Activated CD8-positive, alpha-beta memory T cell treated with anti-CD3 and anti-CD28 coated beads, Interleukin-2, amount 10 ng/mL, durations not matched to agents 7 days and 5 days (primary cell): ENCODE measurements at places on chromosomes 3 and 15.

- DNase-seq: no peak
These were observed 29.6 kb downstream of the SFMBT1 start for GRCh38 chr3:53016236-53016635.

- no peak for DNase-seq
These were observed 985.9 kb downstream of the DIPK2A start for GRCh38 chr3:144957398-144958101.

DNA sequence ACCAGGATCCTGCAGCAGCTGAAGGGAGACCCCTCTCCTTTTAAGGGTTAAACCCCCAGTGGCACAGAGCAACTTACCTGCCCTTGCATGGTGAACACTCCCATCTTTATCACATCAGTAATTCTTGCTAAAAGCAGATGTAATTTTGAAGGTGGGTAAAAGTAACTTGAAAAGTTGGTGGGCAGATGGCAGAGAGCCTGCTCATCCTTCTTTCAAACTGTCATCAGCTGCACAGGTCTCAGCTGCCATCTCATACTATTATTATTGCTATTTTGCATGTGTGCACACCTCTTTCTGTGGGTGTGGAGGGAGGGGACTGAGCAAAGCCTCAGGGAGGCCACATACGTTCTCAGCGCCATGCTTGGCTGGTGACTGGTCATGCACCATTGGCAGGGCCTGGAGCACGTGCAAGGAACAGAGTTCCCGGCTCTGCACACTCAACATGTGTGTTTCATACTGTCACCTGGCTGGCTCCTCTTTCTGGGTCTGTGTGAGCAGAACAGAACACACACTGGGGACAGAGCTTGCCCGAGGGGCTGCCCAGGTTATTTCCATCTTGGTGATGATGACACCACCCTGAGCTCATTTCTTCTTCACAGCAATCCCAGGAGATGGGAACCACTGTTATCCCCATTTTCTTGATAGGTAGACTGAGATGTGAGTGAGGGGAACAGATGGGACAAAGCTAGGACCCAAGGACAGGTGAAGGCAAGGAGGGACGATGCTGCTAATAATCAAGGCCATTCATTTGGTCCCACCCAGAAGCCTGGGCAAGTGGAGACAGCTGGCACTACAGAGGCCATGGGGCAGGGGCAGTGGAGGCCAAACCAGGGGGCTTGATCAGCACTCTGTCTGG lies 95.8 kb upstream of the KLF13 start:
- DNase-seq: no peak

DNA sequence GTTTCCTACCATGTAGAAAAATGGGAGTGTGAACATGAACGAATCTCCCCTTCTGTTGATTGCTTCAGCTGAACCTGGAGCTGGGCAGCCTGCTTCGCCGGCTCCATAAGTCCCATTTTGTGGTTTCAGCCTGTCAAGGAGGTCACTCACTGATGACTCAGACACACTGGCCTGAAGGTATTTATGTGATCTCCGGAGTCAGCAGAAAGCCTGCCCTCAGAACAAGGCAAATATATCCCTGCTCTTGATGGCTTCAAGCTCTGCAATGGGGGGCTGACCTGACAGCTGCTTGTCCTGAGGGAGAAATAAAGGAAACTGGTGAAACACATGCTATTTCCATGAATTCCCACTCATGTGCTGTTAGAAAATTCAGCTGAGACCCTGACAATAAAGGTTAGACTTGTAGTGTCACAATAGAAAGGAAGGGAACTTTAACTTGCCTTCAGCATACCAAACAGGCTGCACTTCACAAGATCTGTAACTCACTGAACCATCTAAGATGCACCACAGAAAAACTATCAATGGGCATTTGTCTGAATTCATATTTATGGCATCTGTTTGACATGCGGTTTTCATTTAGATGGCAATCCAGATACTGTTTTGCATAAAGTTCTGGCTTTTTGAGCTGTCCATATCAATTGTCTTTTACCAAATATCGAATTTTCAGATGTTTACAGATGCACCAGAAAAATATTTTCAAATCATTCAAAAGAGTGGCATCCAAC lies 282.0 kb upstream of the VEPH1 start:
- DNase-seq: no peak
